Subcutaneous adipose tissue (tissue), 4 donors: ENCODE measurements at places on chromosomes 7 and 10. TPM values are rescaled to one million over a fixed set of nuclear protein-coding genes. Genes with fewer than 3 reads are reported as not detected.

The VPS37D gene
- 3.7 TPM for total RNA-seq

The GPR15LG gene
- not detected for total RNA-seq

The PAPSS2 gene
- total RNA-seq: 42.9 TPM

The FAM241B gene
- 2.4 TPM for total RNA-seq

The MMD2 gene
- not detected for total RNA-seq

The TUBAL3 gene
- not detected for total RNA-seq
